ENCODE measurements at places on chromosomes 2 and 18. TPM values are rescaled to one million over a fixed set of nuclear protein-coding genes. Genes with fewer than 3 reads are reported as not detected.

Gene MTHFD2
- total RNA-seq, result 25.0 TPM

Gene DHX57
- total RNA-seq, result 16.6 TPM

Gene ANKRD36
- 70.9 TPM for total RNA-seq

Gene COX5B
- 118 TPM for total RNA-seq

Gene TMEM247
- total RNA-seq, result not detected

Gene GGCX
- 28.5 TPM for total RNA-seq

Gene INPP5D
- total RNA-seq, result 127 TPM

Gene GYPC
- total RNA-seq, result 78.5 TPM

Gene PLGLB1
- 11.7 TPM for total RNA-seq

Gene ARHGAP25
- total RNA-seq, result 163 TPM

Gene TBR1
- not detected for total RNA-seq

Gene DSG4
- not detected for total RNA-seq

Gene UGT1A7
- total RNA-seq, result not detected

Gene CXCR1
- not detected for total RNA-seq

Gene SCYGR4
- not detected for total RNA-seq

Gene DCAF17
- total RNA-seq, result 30.3 TPM

Gene B3GNT7
- total RNA-seq, result not detected

Gene KHK
- 8.6 TPM for total RNA-seq

Gene RASGRP3
- total RNA-seq, result 3.9 TPM

All from CD4-positive, alpha-beta memory T cell (primary cell).